ENCODE measurements at places on chromosomes 11 and 22.

GRCh38 chr11:26551186-26551801 lies 20.8 kb downstream of the MUC15 start:
- no peak for DNase-seq

DNA sequence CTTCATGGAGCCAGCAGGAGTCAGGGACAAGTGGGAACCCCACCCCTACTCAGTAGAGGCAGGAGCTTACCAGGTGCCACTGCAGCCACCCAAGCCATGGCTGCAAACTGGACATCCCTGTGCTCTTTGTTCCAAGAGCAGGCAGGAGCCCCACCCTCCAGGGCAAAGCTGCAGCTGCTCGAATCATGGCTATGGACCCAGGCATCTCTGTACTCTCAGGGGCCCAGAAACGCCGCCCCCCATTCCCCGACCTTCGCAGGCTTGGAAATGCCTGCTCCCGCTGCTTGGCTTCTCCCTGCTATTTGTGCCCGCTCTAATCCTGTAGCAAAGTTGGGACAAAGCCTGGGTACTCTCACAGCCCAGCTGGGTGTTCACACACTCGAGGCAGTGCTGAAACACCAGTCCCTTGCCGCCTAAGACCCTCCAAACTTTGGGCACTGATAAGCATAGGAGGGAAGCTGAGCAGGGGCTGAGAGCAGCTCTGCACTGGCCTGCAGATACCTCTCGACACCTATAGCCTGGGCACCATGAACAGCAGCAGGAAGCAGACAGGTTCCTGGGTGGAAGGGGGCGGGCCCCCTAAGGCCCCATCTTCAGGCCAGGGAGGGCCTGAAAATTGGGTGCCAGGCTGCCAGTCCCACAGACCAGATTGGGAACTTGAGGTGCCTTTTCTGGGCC lies 402.4 kb downstream of the LRRC4C start:
- no peak for DNase-seq

- DNase-seq: no peak
These were observed 5.0 kb downstream of the TBC1D22A start for GRCh38 chr22:46767249-46767985.

- DNase-seq: no peak
These were observed 107.5 kb downstream of the USP35 start for GRCh38 chr11:78295991-78296930.

DNA sequence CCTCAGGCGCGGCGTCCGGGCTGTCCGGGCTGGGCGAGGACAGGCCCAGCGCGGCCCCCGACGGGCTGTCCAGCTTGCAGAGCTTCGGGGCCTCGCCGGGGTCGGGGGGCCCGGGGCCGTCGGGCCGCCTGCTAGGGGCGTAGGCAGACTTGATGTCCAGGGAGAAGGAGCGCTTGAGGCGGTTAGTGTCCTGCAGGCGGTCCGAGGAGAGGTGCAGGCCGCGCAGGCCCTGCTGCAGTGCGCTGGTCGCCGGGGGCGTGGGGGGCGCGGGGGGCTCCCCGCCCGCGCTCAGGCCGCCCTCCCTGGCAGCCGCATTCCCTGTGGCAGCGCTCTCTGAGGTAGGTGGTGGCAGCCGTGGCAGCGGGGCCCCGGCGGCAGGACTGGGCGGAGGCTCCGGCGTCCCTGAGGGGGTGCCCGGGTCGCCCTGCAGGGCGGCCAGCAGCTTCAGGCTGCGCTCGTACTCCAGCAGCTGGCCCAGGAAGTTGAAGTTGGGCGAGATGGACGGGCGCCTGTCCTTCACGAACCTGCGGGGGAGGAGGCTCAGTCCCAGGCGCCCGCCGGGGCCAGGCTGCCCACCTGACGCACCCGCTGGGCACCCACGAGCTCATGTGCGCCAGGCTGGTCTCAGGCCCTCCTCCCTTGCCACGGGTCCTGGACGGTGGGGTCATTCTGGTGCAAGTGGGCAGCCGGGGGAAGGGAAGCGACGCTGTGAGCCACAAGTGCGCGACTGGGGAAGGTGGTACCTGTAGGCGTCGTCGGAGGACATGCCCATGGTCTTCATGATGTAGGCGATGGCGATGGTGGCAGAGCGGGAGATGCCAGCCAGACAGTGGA lies 14.8 kb downstream of the DUSP8 start:
- no peak for DNase-seq

DNA sequence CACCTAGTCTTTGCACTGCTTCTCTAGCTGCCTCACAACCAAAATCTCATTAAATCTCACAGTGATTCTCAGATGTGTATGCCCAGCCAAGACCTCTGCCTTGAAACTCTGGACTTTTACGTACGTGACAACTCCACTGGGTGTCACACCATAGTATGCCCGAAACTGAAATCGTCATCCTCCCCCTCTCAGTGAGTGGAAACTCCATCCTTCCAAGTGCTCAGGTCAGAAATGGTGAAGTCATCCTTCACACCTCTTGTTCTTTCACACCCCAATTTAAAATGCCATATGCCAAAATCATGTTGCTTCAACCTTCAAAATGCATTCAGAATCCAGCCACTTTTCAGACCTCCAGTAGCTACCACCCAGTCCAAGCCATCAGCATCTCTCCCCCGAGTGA lies 42.5 kb downstream of the SFI1 start:
- no peak for DNase-seq

DNA sequence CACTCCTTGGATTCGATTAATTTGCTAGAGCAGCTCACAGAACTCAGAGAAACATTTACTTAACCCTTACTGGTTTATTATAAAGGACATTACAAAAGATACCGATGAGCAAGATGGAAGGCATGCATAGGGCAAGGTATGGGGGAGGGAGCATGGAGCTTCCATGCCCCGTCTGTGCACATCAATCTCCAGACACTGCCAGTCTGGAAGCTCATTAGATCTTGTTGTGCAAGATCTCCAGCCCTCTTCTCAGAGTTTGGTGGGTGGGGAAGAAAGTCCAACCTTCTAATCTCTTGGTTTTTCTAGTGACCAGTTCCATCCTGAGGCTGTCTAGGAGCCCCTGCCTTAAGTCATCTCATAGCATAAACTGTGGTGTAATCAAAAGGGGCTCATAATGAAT lies 190.7 kb downstream of the UVRAG start:
- DNase-seq: no peak

DNA sequence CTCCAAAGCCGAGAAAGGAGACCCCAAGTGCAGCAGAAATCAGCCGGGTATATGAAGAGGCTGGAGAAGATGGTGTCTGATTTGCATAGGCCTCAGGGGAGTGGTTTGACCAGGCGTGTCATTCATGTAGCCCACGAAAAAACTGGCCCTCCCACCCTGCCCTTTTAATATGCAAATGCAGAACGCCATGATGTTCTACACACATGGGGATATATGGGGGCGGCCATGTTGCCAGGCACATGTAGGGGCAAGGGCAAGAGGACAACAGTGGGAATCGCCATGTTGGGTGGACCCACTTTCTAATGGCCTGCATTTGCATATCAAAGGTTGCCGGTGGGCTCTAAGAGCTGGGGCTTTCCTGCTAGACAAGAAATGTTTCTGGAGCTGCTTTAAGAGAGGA lies 86.4 kb downstream of the ISX start:
- DNase-seq: no peak

GRCh38 chr22:47289336-47289985 lies 527.0 kb downstream of the TBC1D22A start:
- no peak for DNase-seq

GRCh38 chr11:117906710-117907109 lies 22.5 kb downstream of the TMPRSS13 start:
- no peak for DNase-seq

GRCh38 chr11:91536366-91536765 lies 688.3 kb upstream of the FAT3 start:
- no peak for DNase-seq

DNA sequence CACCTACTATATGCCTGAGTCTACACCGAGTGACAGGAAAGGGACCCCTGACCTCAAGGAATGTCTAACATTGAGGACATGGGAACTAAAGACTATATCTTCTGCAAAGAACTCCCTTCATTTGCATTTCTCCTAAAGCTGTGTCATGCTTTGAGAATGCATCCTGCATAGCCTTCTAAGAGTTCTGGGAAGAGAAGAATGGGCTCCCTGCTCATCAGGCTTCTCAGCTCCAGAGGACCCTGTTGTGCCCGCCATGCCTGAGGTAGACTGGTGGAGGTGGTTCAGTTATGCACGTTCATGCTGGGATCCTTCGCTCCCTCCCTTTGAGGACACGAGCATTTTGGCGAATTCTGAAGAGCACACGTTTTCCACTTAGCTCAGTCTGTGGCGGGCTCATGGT lies 63.3 kb downstream of the GRIK4 start:
- no peak for DNase-seq

DNA sequence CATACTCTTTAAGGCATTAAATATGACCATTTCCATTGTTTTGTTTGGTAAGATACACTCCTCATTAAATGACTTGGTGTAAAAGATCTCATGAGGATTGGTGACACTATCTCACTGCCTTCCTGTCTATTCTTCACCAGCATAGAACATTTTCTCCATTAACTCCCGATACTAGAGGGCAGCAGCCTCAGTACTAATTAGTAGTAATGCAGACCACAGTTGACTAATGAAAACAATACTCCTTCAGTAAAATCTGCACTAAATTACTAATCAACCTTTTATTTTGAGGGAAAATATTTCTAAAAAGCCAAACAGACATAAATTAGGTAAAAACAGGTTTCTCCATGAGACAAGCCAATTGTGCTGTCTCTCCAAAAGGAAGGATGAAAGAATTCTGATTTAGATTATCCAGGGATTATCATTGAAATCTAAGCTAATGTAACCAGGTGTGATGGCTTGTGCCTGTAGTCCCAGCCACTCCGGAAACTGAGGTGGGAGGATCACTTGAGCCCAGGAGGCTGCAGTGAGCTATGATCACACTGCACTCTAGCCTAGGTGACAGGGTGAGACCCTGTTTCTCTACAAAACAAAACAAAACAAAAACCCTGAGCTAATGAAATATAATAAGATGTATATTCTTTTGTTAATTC lies 9.4 kb downstream of the PGM2L1 start:
- peak; percentile 64 for DNase-seq

GRCh38 chr11:17015627-17016126 lies 1.5 kb upstream of the PLEKHA7 start:
- DNase-seq: no peak

- DNase-seq: no peak
These were observed 350.9 kb downstream of the TTC28 start for GRCh38 chr22:28328756-28329155.

DNA sequence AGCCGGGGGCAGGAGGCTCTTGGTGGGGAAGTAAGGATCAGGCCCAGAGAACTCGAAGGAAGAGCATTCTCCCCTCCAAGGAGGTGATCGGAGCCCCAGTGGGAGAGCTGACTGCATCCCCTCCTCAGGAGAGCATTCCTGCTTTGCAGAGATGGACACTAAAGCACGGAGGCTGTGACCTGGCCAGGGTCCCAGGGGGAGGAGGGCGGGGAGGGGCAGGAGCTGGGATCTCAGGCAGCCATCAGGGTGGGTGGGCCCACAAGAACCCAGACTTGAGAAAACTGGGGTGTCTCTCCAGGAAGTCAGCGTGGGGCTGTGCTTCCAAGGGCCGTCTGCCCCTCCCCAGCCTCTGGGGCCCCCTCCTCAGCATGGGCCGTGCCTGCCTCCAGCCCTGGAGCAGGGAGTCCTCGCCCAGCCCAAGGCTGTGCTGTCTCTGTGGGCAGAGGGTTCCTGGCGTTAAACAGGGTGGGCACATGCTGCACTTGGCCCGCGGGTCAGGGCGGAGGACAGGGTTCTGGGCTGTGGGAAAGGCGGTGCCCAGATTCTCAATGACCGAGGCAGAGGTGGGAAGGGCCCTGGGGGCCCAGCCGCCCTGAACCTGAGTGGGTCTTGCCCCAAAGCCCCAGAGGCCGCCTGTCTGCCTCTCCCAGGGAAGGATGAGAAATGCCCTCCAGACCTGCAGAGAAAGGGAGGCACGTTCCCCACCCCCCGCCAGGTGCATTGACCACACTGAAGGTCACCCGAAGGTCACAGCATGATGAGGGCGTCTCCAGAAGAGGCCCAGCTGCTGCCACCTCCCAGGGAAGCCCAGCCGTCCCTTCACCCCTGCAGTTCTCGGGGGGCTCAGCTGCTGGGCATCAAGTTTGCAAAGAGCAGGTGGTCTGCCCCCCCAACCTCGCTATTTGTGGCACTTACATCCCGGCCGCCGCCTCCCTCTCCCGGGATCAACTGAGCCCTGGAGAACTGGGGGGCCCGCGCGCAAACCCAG lies 643 bp downstream of the CEND1 start:
- DNase-seq: no peak
